ENCODE measurements at places on chromosomes 2 and 18. TPM values are rescaled to one million over a fixed set of nuclear protein-coding genes. Genes with fewer than 3 reads are reported as not detected.

The HSBP1L1 gene
- total RNA-seq, result 0.87 TPM

The LAMA3 gene
- total RNA-seq, result 1.7 TPM

The TEKT4 gene
- total RNA-seq, result not detected

The IL1B gene
- total RNA-seq, result not detected

The L3MBTL4 gene
- 0.56 TPM for total RNA-seq

The GALNT3 gene
- total RNA-seq, result 3.6 TPM

The LHCGR gene
- total RNA-seq, result not detected

The CAVIN2 gene
- total RNA-seq, result 4.4 TPM

The PGAP1 gene
- total RNA-seq, result 32.9 TPM

The AQP12B gene
- total RNA-seq, result not detected

The FOXI3 gene
- 0.69 TPM for total RNA-seq

The MERTK gene
- total RNA-seq, result 12.3 TPM

The ANKRD30BL gene
- not detected for total RNA-seq

The OXER1 gene
- total RNA-seq, result 1.5 TPM

The DPP10 gene
- total RNA-seq, result 3.3 TPM

The TRABD2A gene
- total RNA-seq, result 7.2 TPM

The INHBB gene
- 4.7 TPM for total RNA-seq

The KLHL41 gene
- 0.10 TPM for total RNA-seq

The SERPINB4 gene
- 0.41 TPM for total RNA-seq

The PROKR1 gene
- total RNA-seq, result 0.38 TPM

The FTCDNL1 gene
- total RNA-seq, result 1.0 TPM

The CYP27C1 gene
- 6.4 TPM for total RNA-seq

The NETO1 gene
- total RNA-seq, result 12.8 TPM

The LRRTM4 gene
- total RNA-seq, result 1.8 TPM

The SCN1A gene
- total RNA-seq, result 0.33 TPM

The MC5R gene
- total RNA-seq, result 0.56 TPM

The PSTPIP2 gene
- total RNA-seq, result 7.8 TPM

The CAPN14 gene
- total RNA-seq, result 0.13 TPM

The MYCN gene
- 8.5 TPM for total RNA-seq

The VWC2L gene
- not detected for total RNA-seq

The CFC1 gene
- total RNA-seq, result 1.2 TPM

The UCN gene
- total RNA-seq, result 1.5 TPM

The PRKCE gene
- 24.2 TPM for total RNA-seq

The TTN gene
- total RNA-seq, result 3.8 TPM

The UGT1A3 gene
- not detected for total RNA-seq

The ASB1 gene
- total RNA-seq, result 8.5 TPM

The PDE1A gene
- total RNA-seq, result 21.6 TPM

The IER3IP1 gene
- total RNA-seq, result 16.0 TPM

The RUFY4 gene
- not detected for total RNA-seq

The FSHR gene
- total RNA-seq, result not detected

The CYRIA gene
- total RNA-seq, result 32.4 TPM

The SIGLEC15 gene
- total RNA-seq, result 2.7 TPM

The HAAO gene
- 6.0 TPM for total RNA-seq

The IL1RL1 gene
- total RNA-seq, result 0.10 TPM

The ALLC gene
- total RNA-seq, result 0.26 TPM

The IKZF2 gene
- total RNA-seq, result 4.0 TPM

The B3GNT7 gene
- 5.3 TPM for total RNA-seq

The WNT6 gene
- total RNA-seq, result not detected

Data from endothelial cell (in vitro differentiated cells).